Activated CD4-positive, alpha-beta T cell treated with anti-CD3 and anti-CD28 coated beads, Interleukin-2, amount 50 U/mL, for 24 hours (primary cell): ENCODE measurements at places on chromosomes 7 and 10.
A peak's percentile ranks its signal among the peaks of the same experiment; 100 is the strongest.

GRCh38 chr10:44978570-44979280 is at the start of gene DEPP1:
TSS of gene DEPP1 (minus strand) at chr10:44978809. CDS start at chr10:44978030, 779 bp downstream.
- no peak for DNase-seq

- no peak for DNase-seq
Observed at GRCh38 chr10:54094321-54094720, 706.7 kb downstream of the PCDH15 start.

DNA sequence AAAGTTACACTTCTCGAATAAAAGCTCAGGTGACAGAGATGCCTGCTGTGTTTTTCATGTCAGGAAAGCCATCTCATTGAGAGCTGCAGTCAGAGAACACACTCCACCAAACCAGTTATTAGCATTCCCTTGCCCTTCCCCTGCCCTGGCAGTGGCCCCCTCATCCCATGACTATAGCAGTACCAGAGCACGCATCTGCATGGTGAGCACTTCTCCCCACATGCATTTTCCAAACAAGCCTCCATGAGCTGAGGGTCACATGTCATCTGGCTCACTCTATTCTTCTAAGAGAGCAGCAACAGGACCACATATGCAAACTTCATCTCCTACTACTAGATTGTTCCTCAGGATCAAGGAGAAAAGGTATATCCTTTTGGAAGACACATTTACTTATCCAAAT is 42.4 kb upstream of the FGL2 start:
- no peak for DNase-seq

DNA sequence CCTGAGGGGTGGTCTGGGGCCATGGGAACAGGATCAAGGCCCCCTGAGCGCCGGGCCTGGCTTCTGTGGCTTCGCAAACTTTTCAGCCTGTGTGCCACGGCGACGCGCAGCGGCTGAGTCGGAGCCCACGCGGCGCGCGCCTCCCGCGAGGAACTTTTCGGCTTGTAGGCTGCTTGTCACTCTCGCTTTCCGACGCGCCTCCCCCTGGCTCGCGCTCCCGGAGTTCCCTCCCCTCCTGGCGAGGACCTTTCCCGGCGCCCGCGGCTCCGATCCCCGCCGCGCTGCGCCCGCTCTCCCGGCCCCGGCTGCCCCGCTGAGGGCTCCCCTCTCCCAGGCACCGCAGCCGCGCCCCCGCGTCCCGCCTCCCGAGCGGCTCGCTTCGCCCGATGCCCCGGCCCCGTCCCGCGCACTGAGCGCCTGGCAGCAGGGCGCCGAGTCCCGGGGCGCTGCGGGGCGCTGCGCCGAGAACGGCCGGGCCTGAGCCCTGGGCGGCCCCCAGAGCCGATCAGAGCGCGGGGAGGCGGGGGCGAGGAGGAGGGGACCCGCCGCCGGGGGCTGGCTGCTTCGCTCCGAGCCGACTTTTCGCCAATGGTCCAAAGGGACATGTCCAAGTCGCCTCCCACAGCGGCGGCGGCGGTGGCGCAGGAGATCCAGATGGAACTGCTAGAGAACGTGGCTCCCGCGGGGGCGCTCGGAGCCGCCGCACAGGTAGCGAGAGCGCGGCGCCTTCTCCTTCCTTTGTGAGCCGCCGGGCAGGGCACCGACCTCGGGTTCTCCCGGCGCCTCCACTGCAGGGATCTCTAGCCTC is at the start of gene CACNB2:
Gene CACNB2 (plus strand): TSS at position 276 of the 808 bp plus-strand sequence.
- DNase-seq = no peak

DNA sequence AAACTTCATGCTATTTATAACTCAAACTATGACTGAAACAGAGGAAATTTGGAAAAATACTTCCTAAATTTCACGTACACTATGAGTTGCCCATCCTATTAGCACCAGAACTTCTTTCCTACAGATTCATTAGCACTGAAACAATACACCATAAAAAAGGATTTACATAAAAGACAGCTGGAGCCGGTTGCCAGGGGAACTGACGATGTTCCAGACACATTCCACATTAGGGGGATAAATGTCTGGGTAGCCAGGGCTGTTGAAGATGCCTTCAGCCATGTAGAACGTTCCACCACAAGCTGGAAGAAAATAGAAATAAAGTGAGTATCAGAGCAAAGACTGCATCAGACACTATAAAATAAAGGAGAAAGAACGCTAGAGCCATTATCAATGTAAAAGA is 129.8 kb upstream of the RSU1 start:
- DNase-seq = no peak

GRCh38 chr7:129271500-129272355 is 46.9 kb downstream of the AHCYL2 start:
- peak; percentile 21 for DNase-seq

DNA sequence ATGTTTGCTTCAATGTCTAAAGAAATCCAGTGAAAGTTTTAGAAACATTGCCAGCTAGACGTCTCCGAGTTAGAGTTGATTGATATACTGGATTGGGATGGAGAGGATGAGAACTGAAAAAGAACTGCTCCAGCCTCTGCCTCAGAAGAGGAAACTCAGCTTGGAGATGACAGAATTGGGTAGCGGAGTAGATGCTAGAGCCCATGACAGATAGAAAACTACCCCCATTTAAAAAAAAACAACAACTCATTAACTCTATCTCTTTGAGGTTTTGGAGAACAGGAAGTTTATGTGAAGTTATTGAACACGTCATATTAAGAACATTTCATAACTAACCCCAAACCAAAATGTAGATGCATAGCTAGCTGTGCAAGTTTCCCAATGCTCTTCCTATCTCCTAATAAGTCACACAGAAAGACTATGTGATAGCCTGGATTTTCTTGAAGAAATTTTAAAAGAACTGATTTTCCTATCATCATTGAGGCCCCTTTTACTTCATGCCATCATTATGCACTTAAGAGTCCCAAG is 28.3 kb upstream of the AFAP1L2 start:
- DNase-seq = no peak

- DNase-seq = no peak
Observed at GRCh38 chr7:107234436-107234835, 65.6 kb downstream of the HBP1 start.

DNA sequence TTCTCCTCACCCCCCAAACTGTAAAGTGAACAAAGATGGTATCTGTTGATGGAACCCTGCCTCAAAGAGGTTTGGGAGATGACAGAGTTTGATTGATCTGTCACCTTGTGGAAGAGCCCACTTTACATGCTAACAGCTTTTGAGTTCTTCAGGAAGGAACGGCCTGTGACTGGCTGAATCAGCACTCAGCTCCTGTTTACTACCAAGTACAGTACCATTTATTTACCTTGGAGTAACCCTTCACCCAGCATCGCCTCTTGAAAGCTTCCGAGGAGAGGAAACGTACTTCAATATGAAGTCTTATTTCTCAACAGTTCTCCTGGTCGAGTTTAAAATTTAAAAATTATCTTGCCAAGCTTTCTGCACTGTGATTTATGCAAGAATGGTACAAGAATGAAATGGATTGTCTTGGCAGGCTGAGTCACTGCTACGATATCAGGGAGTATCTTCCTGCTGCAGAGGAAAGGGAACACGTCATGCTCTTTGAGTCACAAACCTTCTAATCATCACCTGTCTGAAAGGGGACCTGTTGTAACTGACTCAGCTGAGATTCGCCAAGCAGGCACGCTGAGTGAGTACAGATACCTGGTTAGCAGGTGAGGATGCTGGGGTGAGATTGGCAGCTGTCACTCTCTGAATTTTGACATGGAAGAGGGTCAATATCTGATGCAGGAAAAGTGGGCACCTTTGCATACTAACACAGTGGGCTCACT is 30.1 kb downstream of the KLF6 start:
- DNase-seq = no peak

GRCh38 chr7:13794581-13794980 is 194.9 kb downstream of the ETV1 start:
- DNase-seq = no peak

DNA sequence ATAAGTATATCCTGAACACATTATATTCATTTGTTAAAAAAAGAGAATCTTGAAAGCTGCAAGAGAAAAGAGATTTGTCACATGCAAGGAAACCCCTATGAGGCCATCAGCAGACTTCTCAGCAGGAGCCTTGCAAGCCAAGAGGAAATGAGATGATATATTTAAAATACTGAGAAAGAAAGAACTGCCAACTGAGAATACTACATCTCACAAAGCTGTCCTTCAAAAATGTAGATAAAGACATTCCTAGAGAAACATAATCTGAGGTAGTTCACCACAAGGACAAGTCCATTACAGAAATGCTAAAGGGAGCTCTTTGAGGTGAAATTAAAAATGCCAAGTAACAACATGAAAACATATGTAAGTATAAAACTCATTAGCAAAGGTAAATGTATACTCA is 224.4 kb upstream of the MBL2 start:
- no peak for DNase-seq

DNA sequence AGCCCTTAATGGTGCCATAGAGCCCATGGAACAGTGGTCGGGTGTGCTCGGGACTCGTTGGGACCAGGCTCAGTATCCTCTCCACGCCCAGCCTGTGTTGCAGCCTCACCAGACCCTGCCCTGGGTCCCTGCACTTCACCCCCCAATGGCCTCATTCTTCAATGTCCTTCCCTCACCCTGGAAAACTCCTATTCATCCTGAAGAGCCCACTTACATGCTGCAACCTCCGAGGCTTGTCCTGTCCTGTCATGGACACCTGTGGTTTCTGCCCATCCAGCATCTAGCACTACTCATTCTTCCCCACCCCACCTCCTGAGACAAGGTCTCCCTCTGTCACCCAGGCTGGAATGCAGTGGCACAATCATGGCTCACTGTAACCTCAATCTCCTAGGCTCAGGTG is 7.7 kb downstream of the MMD2 start:
- no peak for DNase-seq

DNA sequence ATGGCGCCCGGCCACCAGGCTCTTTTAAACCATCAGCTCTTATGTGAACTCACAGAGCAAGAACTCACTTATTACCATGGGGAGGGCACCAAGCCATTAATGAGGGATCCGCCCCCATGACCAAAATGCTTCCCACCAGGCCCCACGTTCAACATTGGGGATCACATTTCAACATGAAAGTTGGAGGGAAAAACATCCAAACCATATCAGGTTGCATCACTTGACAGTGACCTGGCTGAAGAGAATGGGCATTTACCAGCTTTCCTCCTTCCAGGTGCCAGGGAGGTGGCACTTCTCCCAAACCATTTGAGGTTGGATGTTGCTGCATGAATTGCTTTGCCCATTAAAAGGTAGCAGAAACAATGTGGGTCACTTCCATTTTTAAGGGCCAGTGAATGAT is 115.6 kb upstream of the TNS3 start:
- no peak for DNase-seq

DNA sequence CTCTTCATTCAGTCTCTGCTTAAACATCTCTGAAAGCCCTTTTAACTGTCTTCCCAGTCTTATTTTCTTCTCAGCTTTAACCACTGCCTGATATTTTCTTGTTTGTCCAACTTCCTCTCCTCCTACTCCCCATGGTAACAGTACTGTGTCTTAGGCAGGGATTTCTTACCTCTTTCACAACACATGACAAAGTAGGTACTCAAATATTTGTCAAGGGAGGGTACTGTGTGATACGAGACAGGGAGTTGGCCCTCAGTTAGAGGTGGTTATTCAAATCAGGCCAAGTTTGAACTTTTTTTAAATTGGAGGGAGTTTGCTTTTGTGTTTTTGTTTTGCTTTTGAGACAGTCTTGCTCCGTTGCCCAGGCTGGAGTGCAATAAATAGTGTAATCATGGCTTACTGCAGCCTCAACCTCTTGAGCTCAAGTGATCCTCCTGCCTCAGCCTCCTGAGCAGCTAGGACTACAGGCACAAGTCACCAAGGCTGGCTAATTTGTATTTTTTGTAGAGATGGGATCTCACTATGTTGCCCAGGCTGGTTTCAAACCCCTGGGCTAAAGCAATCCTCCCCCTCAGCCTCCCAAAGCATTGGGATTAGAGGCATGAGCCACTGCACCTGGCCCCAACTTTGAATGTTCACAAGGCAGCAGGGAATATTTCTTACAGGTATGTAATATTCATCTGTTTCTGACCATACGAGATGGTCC is 2.5 kb upstream of the KPNA7 start:
- no peak for DNase-seq

GRCh38 chr7:73560109-73560835 is 2.8 kb upstream of the BCL7B start:
- no peak for DNase-seq
